ENCODE measurements at places on chromosomes 1 and 21.

DNA sequence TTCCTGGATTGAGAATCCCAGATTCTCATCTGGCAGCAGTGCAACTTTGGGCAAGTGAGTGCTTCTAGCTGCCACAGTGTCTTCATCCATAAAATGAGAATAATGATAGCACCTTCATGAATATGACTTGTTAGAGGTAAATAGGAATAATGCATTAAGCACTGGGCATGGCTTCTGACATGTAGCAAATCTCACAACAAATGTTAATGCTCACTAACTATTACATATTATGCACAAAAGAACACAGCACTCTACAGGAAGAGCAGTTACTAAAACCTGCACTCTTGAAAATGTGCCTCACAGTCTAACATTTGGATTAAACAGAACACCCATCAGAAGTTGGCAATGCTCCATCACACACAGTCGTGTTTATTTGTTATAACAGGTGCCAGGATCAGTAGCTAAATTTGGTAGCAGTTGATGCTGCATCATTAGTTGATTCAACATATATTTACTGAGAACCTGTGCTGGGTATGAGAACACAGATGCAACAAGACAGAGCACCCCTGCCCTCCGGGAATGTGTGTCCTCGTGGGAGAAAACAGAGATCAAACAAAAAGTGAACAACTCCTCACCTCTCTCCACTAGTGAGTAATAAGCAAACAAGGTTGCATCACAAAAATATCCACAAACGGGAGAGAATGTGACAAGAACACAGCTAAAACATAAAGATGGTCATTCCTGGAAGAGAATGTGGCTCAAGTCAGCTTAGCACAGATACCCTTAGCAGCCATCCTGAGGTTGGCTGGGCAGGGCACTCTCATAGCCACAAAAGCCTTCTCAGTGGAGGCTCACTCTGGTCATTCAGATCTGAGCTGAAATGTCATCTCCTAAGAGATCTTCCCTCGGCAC lies 26.2 kb upstream of the LBR start:
- DNase-seq: no peak

DNA sequence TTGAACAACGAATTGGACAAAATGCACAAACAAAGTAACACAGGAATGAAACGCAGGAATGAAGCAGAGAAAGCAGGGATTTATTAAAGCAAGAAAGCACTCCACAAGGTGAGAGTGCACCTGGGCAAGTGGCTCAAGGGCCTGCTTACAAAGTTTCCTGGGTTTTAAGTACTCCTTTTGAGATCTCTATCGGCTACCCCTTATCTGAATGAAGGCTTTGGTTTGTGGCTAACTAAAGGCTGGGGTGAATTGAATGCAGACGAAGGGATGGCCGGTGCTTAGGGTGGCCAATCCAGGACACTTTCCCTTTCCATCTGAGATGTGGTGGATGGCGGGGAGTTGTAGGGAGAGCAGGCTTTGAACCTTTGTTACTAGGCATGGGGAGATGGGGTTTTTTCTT lies 151.4 kb upstream of the KIAA0040 start:
- no peak for DNase-seq

- no peak for DNase-seq
These were observed 3.3 kb upstream of the FCN3 start for GRCh38 chr1:27377760-27378495.

DNA sequence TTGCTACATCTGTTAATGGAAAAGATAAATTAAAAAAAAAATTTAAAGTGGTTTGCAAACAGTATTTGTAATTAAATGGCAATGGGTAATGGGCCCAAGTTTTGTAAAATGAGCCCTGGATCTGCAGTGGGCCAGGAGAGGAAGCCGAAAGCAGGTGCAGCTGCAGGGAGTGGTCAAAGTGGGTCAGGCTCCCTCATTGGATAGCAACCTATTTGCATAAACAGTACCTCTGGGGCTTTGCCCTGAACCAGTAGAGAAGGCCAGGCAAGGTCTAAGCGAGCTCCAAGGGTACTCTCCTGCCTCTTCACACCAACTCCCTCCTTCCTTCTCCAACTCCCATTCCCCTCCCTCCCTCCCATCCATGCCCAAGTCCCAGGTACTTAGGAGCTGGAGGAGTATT lies 138.9 kb downstream of the HMGB4 start:
- DNase-seq: no peak

GRCh38 chr1:4627353-4627752 lies 27.1 kb upstream of the AJAP1 start:
- no peak for DNase-seq

DNA sequence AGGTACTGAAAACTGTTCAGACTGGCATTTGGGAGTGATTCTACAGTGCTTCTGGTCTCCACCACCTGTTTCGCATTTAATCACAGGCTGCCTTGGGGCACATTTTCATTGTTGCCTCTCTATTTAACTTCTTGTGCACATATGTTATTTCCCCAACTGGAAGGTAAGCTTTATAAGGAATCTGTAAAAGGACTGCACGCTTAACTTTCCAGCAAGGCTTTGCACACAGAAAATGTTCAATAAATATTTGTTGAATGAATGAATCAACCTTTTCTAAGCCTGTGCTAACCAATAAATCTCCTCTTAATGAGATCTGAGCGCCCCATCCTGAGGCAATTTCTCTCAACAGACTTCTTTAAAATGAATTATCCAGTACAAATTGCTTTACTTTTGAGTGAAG lies 84.3 kb upstream of the ARHGAP29 start:
- DNase-seq: no peak

DNA sequence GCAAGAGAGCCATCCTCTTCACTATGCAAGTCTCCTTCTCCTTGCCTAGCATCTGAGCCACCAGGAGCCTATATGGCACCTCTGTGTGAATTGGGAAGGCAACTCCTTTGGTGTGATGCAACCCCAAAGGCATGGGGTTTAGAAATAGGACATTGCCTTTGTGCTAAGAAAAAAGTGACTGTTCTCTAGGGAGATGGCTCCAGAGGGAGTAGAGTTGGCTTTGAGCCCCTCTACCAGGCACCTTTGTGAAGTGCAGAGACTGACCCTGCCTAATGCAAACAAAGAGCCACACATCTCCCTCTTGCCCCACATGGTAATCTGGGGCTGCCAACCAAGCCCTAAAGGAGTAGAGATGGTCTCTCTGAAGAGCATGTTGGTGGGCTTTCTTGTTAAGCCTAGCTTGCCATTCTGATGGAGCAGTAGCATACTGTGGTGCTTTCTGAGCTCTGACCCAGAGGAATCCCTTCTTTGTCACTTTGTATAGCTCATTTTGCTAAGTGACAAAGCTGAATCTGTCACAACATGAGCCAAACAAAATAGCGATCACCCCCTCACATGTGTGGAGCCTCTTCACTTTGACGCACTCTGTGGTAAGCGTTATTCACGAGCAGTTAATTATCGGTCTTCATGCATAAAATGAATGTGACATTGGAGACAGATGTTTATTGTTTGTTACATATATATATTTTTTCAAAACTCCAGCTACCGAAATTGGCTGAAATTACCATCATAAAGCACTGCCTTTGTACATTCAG lies 74.4 kb downstream of the RWDD3 start:
- no peak for DNase-seq

Measured in left cardiac atrium (tissue), 4 donors.